Stimulated activated CD8-positive, alpha-beta memory T cell treated with anti-CD3 and anti-CD28 coated beads, Interleukin-7, amount 100 ng/mL, for 1 hour (primary cell): ENCODE measurements at places on chromosomes 13 and 19.
A peak's percentile ranks its signal among the peaks of the same experiment; 100 is the strongest.

- no peak for DNase-seq
These were observed 131.7 kb downstream of the KLF5 start for GRCh38 chr13:73190477-73190876.

- DNase-seq: peak; percentile 53
These were observed 2.5 kb downstream of the PRR36 start for GRCh38 chr19:7871437-7872305.

GRCh38 chr19:7611541-7612279 is 16.0 kb downstream of the CAMSAP3 start:
- DNase-seq: no peak

DNA sequence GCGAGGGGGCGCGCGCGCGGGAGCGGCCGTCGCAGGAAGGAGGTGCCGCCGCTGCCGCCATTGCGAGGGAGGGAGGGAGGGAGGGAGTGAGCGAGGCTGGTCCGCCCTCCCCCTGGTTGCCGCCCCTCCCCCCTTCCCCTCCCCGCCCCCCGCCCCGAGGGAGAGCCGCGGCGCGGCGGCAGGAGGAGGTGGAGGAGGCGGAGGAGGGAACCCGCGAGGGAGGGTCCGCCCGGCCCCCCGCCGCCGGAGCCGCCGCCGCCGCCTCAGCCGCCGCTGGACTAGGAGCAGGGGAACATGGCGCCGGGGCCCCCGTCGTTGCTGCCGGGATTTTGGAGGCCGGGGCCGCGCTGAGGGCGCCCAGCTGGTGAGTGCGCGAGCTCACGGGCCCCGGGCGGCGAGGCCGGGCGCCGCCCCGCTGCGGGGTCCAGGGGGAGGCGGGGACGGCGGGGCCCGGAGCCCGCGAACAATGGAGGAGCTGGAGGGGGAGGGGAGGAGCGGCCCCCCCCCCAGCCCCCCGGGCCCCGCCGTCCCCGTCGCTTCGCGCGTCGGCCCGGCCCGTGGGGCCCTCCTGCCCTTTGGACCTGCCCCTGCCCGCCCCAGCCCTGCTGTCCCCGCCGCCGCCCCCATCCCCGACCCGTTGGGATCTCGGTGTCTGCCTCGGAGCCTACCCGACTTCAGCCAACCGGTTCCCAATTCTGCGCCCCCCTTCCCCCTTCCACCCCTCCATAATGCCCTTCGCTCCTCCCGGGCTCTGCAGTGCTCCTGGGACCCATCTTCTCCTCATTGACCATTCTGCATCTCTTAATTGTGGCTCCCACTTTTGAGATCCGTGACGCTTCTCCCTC is at the start of gene ARHGAP35:
TSS of gene ARHGAP35 (plus strand) at position 152 of the 845 bp plus-strand sequence. CDS start 57,679 bp downstream, outside the sequence.
- no peak for DNase-seq

- DNase-seq: no peak
These were observed 1.1 kb upstream of the ELANE start for GRCh38 chr19:850979-851335.

GRCh38 chr13:65057986-65058385 is 2172.2 kb downstream of the PCDH9 start:
- DNase-seq: no peak

DNA sequence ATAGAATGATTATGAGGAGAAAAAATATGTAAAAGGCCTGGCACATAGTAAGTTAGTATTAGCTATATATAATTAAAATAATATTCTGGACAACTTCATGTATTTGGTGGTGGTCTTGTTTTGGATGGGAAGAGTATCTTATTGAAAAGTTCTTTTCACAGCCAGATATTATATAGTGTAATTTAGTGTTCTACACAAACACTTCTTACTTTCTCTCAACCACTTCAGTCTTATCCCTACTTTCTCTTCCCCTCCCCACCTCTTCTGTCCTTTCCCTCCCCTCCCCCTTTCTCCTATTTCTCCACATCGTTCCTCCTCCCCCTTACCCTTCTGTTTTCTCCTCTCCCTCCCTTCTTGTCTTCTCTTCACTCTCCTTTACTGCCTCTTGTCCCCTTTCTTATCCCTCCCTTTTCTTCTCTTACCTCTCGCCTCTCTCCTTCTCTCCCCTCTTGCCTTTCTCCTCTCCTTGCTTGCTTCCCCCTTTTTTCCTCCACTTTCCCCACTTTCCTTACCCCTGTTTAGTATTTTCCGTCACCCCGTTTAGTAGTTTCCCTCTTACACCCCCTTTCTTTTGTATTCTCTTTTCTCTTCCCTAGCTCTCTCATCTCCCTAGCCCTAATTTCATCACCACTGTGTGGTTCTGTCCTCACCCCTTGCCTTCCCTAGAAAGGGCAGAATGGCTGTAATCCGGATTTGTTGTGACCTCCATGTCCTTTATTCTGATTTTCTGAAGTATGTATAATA is 107.2 kb upstream of the MLNR start:
- DNase-seq: no peak

DNA sequence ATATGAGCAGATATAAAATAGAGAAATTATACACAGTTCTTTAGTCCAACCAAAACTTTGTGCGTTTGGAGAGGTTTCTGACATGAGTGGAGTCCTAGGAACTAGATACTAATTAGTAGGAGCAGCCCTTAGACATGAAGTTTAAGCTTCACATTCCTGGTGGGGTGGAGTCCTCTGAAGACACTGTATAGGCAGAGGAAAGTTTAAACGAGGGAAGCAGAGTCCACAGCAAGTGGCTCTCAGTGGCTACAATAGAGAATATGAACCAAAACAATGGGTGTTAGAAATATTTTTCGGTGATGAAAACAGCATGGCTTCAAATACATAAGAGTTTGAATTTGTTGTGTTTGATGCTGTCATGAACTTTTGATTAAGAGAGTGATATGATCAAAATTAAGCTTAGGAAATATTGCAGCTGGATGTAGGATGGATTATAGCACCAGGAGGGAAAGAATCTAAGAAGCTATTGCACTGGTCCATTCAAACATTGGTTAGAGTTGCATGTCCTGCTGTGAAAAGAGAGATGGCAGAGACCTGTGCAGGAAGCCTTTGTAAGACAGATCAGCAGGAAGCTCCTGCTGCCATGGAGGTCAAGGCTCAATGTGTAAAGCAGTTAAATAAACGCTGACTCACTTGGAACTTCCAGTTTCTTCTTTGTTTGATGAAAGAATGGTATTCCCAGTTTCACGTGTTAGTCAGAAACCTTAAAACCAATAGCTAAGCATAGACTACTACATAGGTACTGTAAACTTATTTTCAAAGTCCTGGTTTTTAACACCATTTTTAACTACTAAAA is 175.2 kb downstream of the TDRD3 start:
- DNase-seq: no peak

DNA sequence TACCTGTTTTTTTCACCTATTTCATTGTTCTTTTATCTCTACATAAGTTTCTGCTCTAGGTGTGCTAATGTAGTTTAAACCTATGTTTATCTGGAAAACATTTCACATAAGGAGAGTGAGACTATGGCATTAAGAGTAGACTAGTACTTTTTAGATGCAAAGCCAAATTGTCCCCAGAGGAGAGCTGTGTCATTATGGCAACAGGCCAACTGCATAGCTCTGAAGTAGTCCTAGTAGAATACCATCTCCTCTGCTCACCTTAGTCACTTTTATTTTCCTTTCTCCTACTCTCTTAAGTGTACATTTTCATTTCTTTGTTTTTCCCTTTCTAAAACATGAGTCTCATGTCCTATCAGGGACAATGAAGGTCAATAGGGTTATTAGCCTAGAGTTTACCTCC is 123.1 kb downstream of the ITGBL1 start:
- no peak for DNase-seq

GRCh38 chr13:106464076-106464475 is 71.4 kb downstream of the EFNB2 start:
- DNase-seq: no peak

- no peak for DNase-seq
These were observed 1.2 kb downstream of the LPAR2 start for GRCh38 chr19:19626516-19627472.

DNA sequence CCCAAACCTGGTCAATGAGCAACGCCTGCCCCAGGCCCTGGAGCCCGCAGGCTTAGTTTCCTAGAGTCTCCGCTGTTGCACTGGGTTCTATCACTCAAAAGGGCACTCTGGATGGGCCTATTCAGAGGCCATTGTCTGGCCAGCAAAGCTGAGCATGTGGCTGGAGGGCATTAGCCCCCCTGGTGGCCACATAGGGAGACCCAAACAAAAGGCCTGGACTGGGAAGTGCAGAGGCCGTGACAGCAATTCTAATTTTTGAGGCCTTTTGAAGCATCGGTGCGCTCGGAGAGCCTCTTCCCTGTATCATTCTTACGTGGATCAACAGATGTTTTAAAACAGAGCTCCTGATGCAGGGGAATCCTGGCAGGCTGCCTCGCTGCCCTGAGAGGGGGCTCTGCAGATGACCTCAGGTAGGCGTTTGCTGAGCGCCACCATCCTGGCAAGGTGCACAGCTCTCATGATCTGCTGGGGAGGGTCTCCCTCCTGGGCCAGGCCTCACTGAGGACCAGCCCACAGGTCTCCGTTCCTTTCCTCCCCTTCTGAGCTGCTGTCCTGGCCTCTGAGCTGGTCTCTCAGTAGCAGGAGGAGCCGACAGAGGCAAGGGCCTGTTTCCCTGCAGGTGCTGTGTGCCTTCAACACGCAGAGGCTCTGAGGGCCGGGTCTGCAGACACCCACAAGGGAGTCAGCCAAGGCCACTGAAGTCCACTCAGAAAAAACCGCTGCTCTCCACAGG is 190.5 kb downstream of the URI1 start:
- DNase-seq: no peak
